Fibroblast of villous mesenchyme (primary cell): ENCODE measurements at places on chromosomes 6 and 20. TPM values are rescaled to one million over a fixed set of nuclear protein-coding genes. Genes with fewer than 3 reads are reported as not detected.

GRCh38 chr6:89731924-89732567, 87.5 kb downstream of the MDN1 start:
- no peak for DNase-seq

GRCh38 chr6:17999425-17999824, 12.0 kb upstream of the KIF13A start:
- no peak for DNase-seq

- DNase-seq = peak; percentile 61
Observed at GRCh38 chr6:46453216-46453615, 38.0 kb downstream of the RCAN2 start.

GRCh38 chr6:96186516-96187195, 170.9 kb downstream of the FUT9 start:
- DNase-seq = no peak

- no peak for DNase-seq
Observed at GRCh38 chr20:3454831-3455230, 16.0 kb upstream of the ATRN start.

GRCh38 chr6:160198606-160199211, 59.9 kb downstream of the SLC22A2 start:
- no peak for DNase-seq

DNA sequence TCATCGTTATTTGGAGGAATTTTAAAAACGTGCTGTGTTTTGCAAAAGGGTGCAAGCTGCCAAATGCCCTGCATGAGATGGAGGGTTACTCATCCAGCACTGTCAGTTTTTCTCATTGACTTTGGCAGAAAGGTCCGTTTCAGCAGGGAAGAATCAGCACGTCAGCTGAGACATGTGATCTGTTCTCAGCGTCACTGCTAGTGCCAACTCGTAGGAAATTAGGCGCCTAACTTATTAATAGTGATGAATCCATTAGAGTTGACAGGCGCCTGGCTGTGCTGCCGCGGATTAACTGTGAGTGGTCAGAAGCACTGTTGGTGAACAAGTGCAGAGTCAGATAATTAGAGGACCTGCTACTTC, 175.5 kb upstream of the FOXQ1 start:
- no peak for DNase-seq

DNA sequence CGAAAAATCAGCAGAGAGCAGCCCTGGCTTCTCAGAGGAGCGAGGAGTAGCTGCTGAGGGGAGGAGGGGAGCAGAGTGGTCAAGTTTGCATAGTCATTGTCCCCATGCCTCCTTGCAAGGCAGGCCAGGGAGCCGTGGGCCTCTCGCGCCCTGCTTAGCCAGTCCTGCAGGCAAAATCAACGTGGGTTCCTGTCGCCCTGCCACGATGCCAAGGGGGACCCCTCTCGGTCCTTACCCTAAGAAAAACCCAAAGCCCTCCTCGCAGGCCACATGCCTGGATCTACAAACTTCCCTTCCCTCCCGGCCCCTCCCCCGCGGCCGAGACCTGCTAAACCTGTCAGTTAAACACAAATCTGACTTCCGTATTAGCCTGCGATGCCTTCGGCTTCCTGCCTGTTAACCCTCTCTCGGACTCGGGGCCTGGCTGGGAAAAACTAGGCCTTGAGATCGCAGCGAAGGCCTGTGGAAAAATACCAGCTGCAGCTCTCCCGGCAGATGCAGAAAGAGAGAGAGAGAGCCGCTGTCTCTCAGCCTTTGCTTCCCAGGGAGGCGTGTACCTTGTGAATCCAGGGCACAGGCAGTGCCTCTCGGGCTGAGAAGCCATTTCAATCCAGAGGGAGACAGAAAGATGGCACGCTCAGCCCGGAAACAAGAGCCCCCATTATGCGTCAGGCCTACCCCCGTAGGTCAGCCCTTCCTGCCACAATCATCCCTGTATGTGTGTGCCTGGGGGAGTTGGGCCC, 968 bp upstream of the ZMYND8 start:
- DNase-seq = peak; percentile 99

DNA sequence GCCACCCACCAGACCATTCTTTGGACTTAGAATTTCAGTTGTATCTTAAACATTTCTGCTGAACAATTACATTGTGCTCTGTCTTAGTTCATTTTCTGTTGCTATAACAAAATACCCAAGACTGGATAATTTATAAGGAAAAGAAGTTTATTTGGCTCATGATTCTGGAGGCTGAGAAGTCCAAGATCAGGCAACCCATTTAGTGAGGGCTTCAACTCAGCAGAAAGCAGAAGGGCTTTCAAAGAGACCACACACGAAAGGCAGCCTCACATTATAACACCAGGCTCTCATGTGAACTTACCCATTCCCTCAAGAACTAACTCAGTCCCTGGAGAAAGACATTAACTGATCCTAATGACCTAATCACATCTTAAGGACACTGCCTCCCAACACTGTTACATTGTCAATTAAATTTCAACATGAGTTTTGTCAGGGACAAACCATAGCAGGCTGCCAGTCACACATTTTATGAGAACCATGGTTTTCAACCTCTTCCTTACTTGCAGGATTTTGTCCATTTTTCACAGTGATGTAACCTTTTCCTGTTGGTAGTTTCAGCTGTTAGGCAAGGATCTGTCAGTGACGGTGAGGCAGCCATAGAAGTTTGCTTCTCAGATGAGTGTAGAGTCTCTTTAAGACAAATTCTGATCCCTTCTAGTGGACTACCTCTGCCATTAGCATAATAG, 399.6 kb upstream of the SOX4 start:
- DNase-seq = no peak

DNA sequence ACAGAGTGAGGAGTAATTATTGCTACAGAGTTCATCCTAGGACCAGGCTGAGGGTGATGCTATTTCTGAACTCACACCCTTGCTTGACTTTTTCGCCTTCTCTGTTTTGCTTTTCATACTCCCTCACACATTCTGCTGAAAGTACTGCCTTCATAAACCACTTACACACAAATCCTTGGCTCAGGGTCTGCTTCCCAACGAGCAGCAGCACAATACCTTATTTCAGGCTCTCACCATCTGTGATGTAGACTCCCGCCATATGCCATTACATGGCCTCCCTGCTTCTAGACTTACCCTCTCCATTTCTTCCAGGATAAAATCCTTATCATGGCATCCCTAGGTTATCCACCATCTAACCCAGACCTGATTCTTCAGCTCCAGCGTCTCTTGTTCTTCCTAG, 321.3 kb upstream of the SPTLC3 start:
- no peak for DNase-seq

DNA sequence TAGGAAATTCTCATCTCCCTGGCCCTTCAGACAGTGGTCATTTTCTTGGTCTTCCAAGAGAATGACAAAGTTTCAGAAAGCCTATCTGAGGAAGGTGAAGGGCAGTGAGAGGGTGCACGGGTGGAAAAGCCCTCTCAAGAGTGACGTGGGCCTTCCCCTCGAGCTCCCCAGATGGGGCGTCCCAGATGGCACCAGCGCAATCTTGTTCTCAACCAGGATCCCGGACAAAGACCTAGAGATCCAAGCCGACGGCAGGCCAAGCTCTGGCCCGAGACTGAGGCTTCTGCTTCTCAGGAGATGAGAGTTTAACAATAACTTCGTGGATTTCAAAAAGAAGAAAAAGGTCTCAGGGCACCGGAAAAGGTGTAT, 797 bp upstream of the ZNF133 start:
- no peak for DNase-seq

- no peak for DNase-seq
Observed at GRCh38 chr6:41451039-41451438, 95.1 kb upstream of the FOXP4 start.

DNA sequence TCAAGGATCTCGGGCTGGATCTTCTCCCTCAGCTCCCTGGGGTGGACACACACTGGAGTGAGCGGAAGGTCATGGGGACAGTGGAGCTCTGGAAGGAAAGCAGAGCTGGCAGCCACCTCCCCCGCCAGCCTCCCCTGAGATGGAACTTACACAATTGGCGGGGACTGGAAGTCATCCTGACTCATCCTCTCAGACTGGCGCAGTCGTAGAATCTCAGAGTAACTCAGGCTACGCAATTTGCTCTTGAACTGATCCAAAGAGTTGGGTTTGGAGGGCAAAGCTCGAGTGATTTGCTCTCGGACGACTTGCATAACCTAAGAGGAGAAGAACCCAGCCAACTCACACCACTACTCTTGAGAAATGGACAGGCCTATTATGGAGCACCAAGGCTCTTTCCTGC, 34.8 kb downstream of the ELMO2 start:
- no peak for DNase-seq

DNA sequence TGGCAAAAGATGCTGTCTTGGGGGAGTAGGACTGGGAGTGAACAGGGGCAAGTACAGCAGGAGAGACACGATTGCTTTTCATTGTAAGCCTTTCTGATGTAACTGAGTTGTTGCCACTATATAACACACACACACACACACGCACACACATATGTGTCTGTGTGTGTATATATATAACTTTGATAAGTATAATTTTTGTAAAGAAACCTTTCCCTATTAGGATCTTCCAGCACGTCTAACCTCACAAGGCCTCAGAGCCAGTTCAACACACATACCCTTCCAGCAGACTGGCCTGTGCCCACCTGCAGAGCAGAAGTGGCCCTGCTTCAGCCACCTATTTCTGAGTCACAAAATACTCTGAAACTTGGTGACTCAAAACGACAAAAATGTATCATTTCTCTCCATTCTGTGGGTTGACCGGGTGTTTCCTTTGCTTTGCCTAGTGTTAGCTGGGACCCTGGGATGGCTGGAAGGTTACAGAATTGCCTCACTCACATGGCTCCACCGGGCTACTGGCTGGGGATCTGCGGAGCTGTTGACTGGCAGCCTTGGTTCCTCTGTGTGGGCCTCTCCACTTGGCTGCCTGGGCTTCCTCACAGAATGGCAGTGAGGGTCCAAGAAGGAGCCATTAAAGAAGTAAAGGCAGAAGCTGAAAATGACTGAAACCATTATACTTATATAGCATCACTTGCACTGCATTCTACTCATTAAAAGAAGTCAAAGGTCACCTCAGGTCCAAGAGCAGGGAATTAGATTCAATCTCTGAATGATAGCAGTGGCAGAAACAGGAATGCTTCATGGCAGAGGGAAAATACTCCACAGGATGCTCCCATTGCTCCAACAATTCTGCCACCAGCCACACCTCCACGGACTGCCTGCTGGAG, 126.4 kb downstream of the BANF2 start:
- DNase-seq = no peak

DNA sequence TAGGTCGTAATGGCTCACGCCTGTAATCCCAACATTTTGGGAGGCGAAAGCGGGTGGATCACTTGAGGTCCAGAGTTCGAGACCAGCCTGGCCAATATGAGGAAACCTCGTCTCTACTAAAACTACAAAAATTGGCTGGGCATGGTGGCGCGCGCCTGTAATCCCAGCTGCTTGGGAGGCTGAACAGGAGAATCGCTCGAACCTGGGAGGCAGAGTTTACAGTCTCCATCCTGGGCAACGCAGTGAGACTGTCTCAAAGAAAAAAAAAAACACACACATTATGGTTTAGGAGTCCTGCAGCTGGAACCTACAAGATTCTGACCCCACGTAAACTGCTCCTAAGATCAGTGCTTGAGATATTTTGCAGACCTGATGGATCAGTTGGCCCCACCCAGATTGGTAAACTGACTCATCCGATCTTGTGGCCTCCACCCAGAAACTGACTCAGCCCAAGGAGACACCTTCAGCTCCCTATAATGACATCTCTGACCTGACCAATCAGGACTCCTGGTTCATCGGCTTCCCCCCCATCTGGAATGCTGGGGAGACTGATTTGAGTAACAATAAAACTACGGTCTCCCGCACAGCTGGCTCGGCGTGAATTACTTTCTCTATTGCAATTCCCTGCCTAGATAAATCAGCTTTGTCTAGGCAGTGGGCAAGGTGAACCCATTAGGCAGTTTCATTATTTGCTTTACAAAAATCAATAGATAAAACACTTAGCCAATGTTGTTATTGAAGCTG, 96.2 kb upstream of the BTN3A2 start:
- peak; percentile 35 for DNase-seq

DNA sequence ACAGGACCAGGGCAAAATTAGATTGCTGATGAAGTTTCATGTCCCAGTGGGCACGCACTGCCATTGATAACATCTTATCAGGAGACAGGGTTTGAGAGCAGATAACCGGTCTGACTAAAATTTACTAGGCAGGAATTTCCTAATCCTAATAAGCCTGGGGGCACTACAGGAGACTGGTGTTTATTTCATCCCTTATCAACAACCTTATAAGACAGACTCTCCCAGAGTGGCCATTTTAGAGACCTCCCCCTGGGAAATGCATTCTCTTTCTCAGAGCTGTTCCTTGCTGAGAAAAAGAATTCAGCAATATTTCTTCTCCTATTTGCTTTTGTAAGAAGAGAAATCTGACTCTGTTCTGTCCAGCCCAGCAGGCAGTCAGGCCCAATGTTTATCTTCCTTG, 423.4 kb upstream of the IMPG1 start:
- no peak for DNase-seq

- peak; percentile 71 for DNase-seq
Observed at GRCh38 chr20:11807054-11808048, 110.3 kb upstream of the BTBD3 start.

GRCh38 chr6:21845439-21846140, 252.0 kb downstream of the SOX4 start:
- DNase-seq = no peak

DNA sequence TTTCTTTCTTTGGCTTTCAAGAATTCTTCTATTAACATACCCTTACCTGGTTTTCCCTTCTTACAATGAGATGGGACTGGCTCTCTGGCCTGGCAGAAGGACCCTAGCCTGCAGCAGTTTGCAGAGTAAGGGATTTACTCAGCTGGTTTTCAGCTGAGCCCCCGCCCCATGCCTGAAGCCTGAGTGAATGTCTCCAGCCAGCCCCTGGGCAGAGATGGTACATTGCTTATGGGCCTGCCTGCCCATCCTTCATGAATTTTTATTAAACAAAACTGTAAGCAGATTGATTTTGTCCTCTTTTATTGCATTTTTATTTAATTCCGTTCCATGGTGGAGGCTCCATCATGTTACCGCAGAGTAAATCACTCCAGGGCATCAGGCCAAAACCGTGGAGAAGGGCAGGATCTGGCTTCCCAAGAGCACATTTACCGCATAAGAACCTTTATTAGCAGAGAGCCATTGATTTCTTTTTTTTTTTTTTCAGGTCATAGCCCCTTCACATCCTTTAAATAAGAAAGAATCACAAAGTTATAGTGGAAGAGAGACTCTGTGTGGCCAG, 316.2 kb downstream of the DHX35 start:
- no peak for DNase-seq

Gene PXT1
- total RNA-seq = under 0.01 and 0.43 TPM in 2 replicates

Gene MOG
- not detected in 2 replicates for total RNA-seq

Gene NKAPL
- total RNA-seq = 0.64 and 1.7 TPM in 2 replicates

Gene PRICKLE4
- total RNA-seq = 0.64 and 0.86 TPM in 2 replicates

Gene PRR18
- total RNA-seq = under 0.01 TPM in 1 of 2 replicates, not detected in the other

Gene TUBE1
- 31.5 and 38.7 TPM in 2 replicates for total RNA-seq

Gene TRDN
- not detected in 2 replicates for total RNA-seq

Gene ENPP1
- 6.0 and 8.4 TPM in 2 replicates for total RNA-seq

Gene IL20RA
- 0.43 and 1.3 TPM in 2 replicates for total RNA-seq

Gene NRSN1
- not detected in 2 replicates for total RNA-seq

Gene PPT2
- total RNA-seq = 14.8 and 22.9 TPM in 2 replicates

Gene FAXC
- total RNA-seq = 0.32 and 2.2 TPM in 2 replicates
